ENCODE measurements at places on chromosomes 4 and X.

GRCh38 chr4:98448908-98449307 is 187.7 kb downstream of the RAP1GDS1 start:
- DNase-seq = no peak

- DNase-seq = no peak
Measured at GRCh38 chr4:119683518-119683917, 54.9 kb upstream of the PDE5A start.

DNA sequence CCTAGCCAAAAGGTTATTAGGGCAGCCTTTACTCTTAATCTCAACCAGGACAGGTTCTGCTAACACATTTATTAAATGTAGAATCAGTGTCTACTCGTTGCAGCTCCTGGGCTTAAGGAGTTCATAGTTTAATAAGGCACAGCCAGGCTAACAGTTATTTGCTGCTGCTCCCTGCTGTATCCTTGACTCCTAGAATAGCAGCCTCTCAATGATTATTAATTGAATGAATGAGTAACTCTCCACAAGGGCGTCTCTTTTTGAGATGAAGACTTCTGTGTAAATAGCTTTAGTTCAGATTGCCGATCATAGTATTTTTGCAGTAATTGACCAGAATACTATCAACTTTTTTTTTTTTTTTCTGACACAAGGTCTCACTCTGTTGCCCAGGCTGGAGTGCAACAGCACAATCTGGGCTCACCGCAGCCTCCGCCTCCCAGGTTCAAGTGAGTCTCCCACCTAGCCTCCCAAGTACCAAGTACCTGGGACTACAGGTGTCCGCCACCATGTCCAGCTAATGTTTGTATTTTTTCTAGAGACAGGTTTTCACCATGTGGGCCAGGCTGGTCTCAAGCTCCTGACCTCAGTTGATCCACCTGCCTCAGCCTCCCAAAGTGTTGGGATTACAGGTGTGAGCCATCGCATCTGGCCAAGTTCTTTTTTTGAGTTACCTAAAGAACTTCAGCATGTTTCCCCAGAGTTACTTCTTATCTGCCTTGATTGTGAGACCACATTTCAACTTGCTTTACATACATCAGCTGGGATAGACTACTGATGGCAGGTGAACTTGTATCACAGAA is 2.9 kb downstream of the UGDH start:
- DNase-seq = no peak

- no peak for DNase-seq
Measured at GRCh38 chr4:29459926-29460325, 1260.2 kb upstream of the PCDH7 start.

DNA sequence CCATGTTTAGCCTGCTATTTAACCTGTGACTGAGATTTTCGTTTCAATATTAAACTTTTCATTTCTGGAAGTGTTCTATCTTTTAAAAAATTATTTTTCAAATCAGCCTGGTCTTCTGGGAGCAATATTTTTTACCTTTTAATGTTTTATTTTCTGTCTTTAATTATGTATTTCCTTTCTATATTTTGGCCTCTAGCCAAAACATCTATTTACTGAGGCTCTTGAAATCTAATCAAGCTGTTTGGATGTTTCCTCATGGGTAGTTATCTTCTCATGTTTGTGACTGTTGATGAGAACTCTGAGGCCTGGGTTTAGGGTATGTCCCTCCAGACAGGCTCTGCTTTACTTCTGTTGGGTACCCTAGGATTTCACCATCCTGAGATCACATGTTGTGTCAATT is 10.3 kb upstream of the SLC10A4 start:
- DNase-seq = no peak

DNA sequence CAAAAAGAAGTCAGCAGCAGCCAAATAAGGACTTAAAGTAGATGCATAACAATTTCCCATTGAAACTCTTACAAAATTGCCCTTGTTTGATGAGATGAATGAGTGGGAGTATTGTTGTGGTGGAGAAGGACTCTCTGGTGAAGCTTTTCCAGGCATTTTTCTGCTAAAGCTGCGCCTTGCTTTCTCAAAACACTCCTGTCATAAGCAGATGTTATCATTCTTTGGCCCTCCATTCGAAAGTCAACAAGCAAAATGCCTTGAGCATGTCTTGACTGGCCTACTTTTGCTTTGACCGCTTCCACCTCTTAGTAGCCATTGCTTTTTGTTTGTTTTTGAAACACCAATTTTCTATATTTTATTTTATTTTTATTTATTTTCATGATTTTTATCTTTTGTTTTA is 340.9 kb upstream of the FGF13 start:
- no peak for DNase-seq

DNA sequence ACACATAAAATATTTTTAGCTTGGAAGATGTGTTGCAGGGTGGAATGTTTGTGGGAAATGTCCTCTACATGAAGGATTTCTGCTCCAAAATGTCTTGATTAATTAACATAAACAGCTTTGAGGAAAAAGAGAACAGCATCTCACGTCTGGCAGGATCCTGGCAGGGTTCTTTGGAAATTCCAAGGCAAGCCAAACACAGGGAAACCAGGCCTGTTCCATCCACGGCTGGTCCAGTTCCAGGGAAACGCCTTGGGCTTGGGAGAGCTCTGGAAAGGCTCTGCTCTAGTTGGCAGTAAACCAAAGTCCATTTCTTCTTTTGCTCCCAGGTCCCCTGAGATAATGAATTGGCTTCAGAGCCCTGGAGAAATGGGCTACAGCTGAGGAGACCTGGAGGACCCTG is 42.4 kb upstream of the GAB1 start:
- DNase-seq = no peak

- no peak for DNase-seq
Measured at GRCh38 chr4:4989083-4989622, 30.1 kb downstream of the CYTL1 start.
